ENCODE measurements at places on chromosomes 13 and 19.

- DNase-seq: no peak
Measured at GRCh38 chr19:6543866-6544347, 13.1 kb downstream of the TNFSF9 start.

- no peak for DNase-seq
Measured at GRCh38 chr13:60397704-60398378, 821 bp downstream of the TDRD3 start.

- DNase-seq: peak; percentile 95
Measured at GRCh38 chr19:47231215-47232054, 436 bp upstream of the BBC3 start.

- DNase-seq: no peak
Measured at GRCh38 chr19:35236638-35237400, 8.3 kb upstream of the FAM187B start.

- no peak for DNase-seq
Measured at GRCh38 chr13:32229443-32229842, 85.7 kb downstream of the ZAR1L start.

GRCh38 chr19:18723871-18724377 lies 40.4 kb downstream of the CRTC1 start:
- DNase-seq: no peak

- no peak for DNase-seq
Measured at GRCh38 chr19:55491546-55492360, 3.5 kb downstream of the SSC5D start.

DNA sequence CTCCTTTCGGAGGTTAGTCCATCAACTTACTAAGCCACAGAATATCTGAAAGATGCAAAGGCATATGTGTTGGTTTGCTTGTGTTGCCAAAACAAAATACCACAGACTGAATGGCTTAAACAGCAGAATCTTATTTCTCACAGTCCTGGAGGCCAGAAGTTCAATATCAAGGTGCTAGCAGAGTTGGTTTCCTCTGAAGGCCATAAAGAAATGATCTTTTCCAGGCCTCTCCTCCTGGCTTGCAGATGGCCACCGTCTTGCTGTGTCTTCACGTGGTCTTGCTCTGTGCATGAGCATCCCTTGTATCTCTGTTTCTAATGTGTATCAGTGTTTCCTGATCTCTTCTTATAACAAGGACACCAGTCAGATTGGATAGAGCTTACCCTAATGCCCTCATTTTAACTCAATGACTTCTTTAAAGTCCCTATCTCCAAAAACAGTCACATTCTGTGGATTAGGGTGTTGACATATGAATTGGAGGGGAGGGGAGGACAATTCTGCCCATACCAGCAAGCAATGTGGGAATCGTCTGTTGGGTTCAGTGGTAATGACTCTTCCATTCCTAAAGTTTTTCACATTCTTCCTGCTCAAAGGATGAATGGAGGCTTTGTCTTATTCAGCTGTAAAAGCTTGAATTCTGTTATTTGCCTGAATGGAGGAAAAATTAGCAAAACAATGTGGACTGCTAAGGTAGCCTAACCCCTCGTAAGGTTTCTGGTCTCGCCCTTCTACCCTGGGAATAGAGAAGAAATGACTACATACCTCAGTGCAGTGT lies 715.7 kb downstream of the DIAPH3 start:
- no peak for DNase-seq

- DNase-seq: no peak
Measured at GRCh38 chr19:8576273-8576993, 809 bp downstream of the MYO1F start.

- DNase-seq: no peak
Measured at GRCh38 chr13:75771818-75772217, 135.7 kb downstream of the LMO7 start.

GRCh38 chr13:101401196-101401595 lies 15.1 kb downstream of the NALCN start:
- DNase-seq: no peak

DNA sequence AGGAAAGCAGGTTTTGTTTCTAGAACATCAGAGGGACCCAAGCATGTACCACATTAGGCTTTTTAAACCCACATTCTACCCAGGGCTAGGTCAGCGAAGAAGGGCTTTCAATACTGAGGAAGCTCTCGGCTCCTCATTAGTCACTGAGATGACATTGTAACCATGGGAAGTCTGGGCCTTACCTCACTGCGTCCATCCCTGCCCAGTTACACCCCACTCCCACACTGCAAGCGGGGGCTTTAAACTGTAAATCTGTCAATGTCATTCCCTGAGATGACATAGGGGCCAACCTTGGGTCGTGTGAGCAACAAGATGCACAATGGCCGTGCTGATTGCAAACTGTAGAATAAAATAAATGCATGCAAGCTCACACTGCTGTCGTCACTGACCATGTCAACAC lies 21.7 kb upstream of the TFDP1 start:
- no peak for DNase-seq

- no peak for DNase-seq
Measured at GRCh38 chr13:85808811-85809210, 9.6 kb upstream of the SLITRK6 start.

DNA sequence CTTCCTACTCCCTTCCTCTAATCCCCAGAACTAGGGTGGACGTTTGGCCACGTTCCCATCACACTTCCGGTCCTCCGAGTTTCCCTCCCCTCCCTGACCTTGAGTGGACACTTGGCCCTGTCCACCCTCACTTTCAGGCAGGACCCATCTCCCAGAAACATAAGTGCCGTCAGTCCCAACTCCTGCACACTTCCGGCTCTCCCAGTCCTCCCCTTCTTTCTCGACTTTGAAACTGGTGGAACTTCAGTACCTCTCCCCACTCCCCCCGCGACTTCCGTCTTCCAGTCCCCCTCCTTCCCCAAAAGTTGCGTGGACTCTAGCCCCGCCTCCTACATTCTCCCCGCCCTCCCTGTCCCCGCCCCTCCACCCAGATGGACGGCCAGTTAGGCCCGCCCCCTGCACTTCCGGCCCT lies 278 bp upstream of the ZNF274 start:
- peak; percentile 72 for DNase-seq

- DNase-seq: peak; percentile 48
Measured at GRCh38 chr19:17294051-17294891, 9.0 kb downstream of the ABHD8 start.

DNA sequence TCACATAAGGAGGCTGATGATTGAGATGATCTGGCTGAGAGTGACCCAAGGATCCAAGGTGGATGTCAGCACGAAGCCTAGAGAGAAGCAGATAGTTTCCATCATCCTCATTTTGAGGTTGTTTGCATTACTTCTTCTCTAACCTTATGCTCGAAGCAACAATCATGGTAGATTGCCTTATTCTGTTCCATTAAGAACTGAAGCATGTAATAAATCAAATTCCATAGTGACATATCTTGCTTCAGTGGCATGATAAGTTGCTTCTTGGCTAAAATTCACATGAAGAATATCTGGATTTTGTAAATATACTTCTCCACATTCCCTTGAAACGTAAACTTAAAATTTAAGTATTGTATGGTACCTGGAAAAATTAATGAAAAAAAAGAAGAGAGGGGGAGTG lies 377.8 kb upstream of the DACH1 start:
- no peak for DNase-seq

GRCh38 chr19:48842789-48843162 lies 6.5 kb upstream of the HSD17B14 start:
- peak; percentile 38 for DNase-seq

DNA sequence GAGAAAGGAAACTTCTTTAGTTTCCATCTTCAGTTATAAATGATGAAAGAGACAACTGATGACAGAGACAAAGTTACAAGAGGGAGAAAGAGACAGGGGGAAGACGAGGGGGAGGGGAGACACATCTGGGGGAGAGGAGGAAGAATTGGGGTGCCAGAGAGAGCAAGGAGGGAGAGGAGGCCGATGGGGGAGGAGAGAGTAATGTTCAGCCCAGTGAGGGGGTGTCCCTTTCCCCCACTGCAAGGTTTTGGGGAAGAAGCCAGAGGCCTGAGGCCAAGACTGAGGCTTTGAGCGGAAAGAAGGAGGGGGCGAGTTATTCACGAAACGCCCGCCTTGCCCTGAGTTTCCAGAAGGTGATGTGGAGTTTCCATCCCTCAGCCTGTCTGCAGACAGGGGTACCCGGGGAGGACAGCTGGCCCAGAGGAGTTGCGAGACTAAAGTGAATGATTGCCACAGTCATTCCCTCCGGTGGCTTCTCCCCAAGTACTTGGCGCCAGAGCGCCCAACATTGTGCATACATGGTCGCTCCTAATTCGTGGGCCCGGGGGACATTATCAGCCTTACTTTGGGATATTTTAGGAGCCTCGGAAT lies 558 bp upstream of the PPAN start:
- peak; percentile 52 for DNase-seq

GRCh38 chr19:10655457-10656312 lies 1.5 kb downstream of the ILF3 start:
- DNase-seq: no peak

DNA sequence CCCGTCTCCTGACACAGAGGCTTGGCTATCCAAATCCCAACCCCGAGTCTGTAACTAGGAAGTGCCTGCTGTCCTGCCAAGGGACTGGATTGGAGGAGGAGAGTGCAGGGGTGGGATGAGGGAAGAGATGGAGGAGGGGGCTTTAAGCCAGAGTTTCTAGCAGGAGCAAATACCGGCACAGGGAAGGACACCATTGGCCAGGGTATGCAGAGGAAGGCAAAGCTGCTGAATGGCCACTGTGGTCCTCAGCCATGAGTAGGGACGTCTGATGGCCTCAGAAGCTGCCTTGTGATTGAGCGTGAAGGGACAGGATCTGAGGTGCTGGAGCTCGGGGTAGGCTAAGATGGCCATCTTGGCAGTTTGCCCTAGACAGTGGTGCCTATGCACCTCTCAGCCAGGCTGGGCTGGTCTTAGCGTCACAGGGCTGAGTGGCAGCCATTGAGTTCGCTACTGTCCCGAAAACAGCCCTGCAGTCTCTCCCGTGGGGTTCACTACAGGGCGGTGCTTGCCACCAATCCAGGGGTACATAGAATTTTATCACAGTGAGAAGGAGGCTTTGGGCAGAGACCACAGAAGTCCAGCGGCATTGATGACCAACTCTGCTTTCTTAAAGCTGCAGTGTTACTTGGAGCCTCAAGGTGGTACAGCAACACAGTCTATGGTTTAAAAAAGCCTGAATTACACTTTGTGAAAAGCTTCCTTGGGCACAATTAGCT lies 61.8 kb downstream of the AKAP11 start:
- no peak for DNase-seq

DNA sequence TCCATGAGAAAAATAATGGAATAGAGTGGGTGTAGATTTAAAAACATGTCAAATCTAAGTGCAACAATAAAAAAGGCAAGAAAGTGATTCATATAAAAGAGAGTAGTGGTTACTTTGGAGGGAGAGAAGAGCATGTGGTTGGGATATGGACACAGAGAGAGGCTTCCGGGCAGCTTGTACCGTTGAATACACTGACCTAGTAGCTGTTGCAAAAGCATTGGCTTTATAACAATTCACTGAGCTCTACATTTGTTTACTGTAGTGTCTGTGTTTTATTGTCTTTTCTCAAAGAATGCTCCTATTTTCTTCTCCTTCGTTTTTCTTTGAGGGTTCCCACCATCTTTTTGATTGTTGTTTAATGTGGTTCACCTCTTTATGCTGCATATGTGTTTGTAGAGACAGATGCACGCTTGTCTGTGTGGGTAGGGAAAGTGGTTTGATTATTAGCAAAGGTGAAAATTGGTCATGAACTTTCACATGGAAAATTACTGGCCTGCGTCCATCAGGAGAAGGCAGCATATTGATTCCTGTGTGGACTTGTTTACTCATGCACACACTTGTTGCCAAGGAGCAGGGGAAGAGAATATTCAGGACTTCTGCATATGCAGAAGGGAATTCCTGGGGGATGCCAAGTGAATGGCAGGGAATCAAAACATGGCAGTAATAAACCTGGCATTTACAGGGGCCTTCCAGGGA lies 29.9 kb upstream of the IRS2 start:
- DNase-seq: no peak

DNA sequence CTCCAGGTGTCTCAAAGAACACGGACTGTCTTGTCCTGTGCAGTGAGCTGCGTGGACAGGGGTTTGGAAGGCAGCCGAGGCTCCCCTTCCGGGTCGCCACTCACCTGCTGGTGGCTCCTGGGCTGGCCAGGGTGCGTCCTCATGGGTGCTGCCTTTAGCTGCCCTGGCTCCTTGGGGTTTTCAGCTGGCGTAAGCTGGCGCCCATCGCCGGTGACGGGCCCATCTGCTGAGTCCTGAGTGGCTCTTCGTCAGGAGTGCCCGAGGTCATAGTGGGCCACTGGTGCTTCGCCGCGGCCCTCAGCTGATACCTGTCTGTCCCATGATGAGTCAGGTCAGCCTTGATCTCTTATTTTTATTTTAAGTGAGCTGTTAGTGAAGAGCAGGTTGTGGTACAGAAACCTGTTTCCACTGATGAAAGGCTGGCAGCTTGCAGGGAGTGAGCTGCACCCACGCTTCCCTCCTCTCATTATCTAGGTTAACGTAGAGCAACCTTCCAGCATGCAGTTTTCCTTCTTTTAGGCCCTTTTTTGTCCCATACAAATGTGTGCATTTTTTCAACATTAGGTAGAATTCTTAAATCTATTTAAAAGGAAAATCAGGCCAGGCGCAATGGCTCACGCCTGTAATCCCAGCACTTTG lies 18.4 kb downstream of the EPN1 start:
- no peak for DNase-seq

- DNase-seq: no peak
Measured at GRCh38 chr19:53947624-53948023, 15.1 kb upstream of the CACNG8 start.

- DNase-seq: no peak
Measured at GRCh38 chr13:114067381-114067885, 65.0 kb downstream of the RASA3 start.

DNA sequence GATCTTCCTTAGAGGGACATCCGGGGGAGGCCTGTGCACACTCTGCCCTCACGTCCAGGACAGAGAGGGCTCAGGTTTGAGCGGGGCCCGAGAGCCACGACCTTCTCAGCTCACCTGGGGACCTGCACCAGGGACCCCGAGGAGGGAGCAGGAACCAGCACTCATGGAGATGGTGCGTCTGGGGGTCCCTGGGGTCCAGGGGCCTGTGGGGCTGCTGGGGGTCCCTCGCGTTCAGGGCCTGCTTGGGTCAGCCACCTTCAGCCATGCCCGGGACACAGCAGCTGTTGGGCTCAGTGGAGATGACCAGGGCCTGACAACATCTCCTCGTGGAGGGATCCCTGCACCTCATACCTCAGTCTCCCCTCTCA lies 47.1 kb downstream of the TMEM255B start:
- DNase-seq: no peak

DNA sequence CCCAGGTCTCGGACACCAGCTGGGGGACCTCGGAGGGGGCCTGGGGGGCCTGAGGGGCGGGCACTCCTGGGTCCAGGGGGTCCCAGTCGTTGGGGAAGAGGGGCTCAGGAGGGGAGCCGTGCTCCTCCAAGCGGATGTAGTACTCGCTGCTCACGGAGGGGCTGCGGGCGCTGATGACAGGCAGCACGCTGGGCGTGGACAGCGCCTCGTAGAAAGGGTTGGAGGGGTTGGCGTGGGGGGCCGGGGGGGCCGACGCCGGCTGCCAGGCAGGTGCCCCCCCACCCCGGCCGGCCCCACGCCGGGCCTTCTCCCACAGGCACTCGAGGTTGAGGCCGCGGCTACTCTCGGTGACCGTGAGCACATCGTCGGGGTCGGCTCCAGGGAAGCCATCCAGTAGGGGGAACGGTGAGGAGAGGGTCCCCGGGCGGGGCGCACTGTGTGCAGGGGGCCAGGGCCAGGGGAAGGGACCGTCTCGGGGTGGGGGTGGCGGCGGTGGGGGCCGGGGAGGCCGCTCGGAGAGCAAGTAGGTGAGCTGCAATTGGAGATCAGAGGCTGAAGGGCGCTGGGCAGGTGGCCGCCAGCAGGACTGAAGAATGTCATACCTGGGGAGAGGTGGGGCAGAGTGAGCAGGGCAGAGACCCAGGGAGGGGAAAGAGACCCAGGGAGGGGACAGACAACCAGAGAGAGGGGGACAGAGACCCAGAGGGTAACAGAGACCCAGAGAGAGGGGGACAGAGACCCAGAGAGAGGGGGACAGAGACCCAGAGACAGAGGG lies 12.1 kb downstream of the LMTK3 start:
- DNase-seq: no peak
